ENCODE measurements at places on chromosomes 5 and 9.

DNA sequence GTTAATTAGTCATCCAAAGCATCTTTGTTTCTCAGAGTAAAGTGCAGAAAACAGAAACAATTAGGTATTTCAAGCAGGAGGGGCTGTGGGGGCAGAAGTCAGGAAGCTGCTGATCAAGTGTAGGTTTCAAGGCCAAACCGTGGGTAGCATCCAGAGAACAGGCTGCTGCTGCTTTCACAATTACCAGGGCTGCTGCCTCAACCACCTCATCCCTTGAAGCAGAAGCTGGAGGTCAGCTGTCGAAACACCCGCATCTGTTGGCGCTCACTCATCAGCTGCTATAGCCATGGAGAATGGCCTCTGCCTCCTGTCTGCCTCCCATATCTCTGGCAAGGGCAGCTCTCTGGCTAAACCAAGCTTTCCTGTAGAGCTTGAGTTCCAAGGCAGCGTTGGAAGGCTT, 122.9 kb upstream of the OSMR start:
- no peak for DNase-seq

- DNase-seq: no peak
Observed at GRCh38 chr5:167392240-167392639, 899.2 kb upstream of the WWC1 start.

- DNase-seq: no peak
Observed at GRCh38 chr5:73558950-73559349, 6.5 kb downstream of the ANKRA2 start.

DNA sequence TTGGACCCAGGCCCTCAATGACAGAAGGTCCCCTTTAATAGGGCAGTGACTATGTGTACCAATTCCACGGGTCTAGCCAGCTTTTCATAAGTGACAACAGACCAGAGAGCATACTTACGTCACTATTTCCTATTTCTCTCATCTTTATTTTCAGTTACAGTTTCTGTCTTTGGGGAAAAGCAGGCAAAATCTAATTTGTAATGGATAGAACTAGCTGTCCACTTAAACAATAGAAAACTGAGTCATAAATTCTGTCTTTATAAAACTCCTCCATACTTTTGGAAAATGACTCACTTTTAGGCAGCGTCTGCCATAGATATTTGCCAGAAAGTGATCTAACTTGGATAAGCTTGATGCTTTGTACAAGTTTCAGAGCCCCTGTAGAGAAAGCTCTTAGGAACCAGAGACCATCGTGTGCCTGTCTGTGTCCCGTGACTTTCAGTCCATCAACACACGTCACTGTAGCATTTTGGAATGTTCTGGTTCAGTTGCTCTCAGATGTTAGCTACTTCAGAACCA, 101.9 kb downstream of the F2RL2 start:
- no peak for DNase-seq

GRCh38 chr5:158739951-158740757, 359.6 kb downstream of the EBF1 start:
- DNase-seq: no peak

DNA sequence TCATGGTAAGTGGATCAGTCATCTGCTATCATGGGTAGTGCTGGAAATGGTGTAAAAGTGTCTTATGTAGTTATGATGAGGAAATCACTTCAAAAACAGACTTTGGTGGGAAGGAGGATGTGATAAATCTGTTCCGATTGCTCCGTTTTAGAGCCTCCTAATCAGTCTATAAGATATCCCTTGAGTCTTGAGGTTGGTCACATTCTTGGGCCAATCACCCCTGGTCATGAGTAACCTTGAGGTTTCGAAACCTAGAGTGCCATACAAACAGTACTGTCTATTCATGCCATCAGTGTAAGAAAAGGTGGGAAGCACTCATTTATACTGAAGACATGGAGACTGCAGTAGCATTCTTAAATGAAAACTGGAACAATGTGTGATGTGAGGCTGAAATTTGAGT, 45.8 kb downstream of the LRRTM2 start:
- DNase-seq: no peak

GRCh38 chr5:95712347-95712958, 18.7 kb upstream of the RHOBTB3 start:
- DNase-seq: no peak

GRCh38 chr5:74310997-74311930, 329.3 kb downstream of the ENC1 start:
- no peak for DNase-seq

GRCh38 chr5:88388476-88389337, 120.1 kb upstream of the TMEM161B start:
- no peak for DNase-seq

GRCh38 chr5:142748568-142749249, 21.5 kb upstream of the ARHGAP26 start:
- no peak for DNase-seq

- DNase-seq: no peak
Observed at GRCh38 chr5:78277715-78278114, 16.8 kb downstream of the AP3B1 start.

GRCh38 chr9:129273136-129273895, 95.3 kb upstream of the IER5L start:
- DNase-seq: no peak

All from T-helper 1 cell (primary cell).